ENCODE measurements at places on chromosomes 3 and 15.

DNA sequence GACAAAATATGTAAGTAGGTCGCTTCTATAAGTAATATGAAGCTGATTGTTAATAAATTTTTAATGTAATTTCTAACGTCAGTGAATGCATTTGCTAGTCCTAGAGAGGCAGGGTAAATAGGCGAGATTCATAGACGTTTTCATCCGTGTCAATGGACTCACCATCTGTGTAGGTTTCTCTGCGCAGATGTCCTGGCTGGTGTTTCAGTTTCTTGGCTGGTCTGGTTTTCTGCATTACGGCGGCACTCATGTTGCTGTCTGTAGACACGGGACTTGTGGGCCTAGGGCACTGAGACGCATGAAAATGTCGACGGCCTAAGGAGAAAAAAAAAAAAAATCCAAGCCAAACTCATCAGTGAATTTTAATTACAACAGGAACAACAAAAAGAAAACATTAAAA is 1153.3 kb downstream of the ROBO1 start:
- no peak for DNase-seq

- DNase-seq, result no peak
Observed at GRCh38 chr15:52102463-52102862, 10.1 kb downstream of the BCL2L10 start.

DNA sequence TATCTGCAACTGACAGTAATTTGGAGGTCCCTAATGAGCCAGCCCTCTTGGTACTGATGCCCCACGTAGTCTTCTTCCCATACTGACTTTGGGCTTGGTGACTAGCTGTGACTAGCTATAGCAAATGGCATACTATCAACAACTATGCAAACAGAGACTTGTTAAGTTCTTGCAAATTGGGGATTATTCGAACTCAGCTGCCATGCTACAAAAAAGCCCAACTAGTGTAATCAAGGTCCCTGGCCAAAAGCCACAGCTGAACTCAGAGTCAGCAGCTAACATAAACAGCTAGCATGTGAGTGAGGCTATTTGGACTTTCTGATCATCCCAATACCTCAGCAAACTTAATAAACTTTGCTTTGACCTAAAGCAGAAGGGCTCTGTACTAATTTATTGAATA is 121.2 kb upstream of the PLXND1 start:
- no peak for DNase-seq

- DNase-seq, result no peak
Observed at GRCh38 chr3:1513662-1514061, 420.8 kb downstream of the CNTN6 start.

DNA sequence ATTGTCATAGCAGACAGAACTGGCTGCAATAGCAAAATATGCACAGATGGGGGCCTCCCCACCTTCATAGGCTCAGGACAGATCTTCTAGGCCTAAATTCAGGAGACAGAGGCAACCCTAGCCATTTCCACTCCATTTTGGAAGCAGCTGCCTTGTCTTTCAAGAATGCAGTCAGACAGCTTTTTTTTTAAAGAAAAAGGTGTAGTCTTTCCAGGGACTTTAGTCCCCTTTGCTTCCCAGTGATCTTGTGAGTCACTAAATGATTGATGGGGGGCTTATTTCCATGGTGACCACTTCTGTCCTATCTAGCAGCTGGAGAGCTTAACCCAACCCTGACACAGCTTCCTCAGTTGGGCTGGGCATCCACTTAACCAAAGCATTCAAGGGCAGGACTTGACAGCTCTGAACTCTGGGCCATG is 165.9 kb downstream of the TPRG1 start:
- no peak for DNase-seq

- DNase-seq, result no peak
Observed at GRCh38 chr3:187903697-187904096, 158.4 kb upstream of the BCL6 start.

GRCh38 chr3:135907422-135908165 is 57.9 kb upstream of the PPP2R3A start:
- DNase-seq, result no peak

DNA sequence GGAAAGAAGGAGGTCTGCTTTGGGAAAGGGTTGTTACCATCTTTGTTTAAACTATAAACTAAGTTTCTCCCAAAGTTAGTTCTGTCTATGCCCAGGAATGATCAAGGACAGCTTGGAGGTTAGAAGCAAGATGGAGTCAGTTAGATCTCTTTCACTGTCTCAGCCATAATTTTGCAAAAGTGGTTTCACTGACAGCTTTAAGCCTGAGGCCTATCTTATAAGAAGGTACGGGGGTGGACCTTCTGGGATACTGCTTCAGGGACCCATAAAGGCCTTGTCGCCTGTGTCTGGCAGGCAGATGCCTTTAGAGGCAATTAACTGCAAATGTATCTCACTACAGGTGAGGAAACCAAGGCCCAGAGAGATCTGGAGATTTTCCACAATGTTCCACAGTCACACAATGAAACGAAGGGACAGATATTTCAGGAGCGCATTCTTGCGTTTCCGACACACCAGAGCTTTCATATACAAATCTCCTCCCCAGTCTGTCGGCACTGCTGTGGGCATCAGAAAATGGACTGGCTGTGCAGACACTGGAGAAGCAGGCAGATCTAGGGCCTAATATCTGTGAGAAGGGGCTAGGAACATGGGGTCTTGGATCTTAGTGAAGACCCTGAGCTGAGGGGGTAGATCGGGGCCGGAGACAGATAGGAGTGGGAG is 169.5 kb upstream of the SMAD3 start:
- no peak for DNase-seq

- DNase-seq, result peak; percentile 71
Observed at GRCh38 chr15:85485956-85486567, 105.7 kb downstream of the AKAP13 start.

GRCh38 chr3:119700269-119700919 is 2.4 kb upstream of the CFAP91 start:
- no peak for DNase-seq

DNA sequence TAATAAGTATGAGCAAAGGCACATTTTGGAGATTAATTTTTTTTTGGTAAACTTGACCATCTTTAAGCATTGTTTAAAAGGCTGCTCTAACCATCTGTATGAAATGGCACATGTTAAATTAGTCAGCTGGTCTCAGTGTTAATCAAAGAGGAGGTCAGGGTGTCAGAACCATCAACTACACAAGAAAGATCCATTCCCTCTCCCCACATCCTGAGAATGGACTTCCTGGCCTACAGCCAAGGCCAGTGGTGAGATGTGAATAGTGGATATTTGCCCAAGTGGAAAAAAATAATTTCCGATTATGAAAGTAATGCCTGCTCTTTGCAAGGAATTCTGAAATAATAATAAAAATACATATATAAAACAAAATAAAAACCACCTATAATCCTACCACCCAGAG is 641.7 kb downstream of the NR2F2 start:
- DNase-seq, result no peak

- no peak for DNase-seq
Observed at GRCh38 chr3:36957862-36958686, 13.2 kb upstream of the TRANK1 start.

- no peak for DNase-seq
Observed at GRCh38 chr15:100588638-100589242, 13.2 kb downstream of the LINS1 start.

DNA sequence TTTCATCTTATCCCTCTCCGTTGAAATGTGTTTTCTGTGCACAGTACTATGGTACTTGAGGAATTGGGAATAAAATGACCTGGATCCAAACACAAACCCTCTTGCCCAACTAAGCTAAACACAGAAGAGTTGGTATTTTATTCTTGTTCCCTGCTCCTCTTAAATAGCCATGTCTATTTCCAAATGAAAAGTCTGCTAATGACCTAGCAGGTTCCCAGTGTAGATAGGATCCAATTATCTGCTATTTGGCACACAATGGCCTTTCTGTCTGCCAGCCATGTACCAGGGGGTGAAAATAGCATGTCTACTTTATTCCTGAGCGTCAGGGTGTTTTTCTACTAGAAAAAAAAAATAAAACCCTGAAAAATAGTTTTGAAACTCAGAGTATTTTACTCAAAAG is 657.0 kb upstream of the NAALADL2 start:
- DNase-seq, result peak; percentile 22

DNA sequence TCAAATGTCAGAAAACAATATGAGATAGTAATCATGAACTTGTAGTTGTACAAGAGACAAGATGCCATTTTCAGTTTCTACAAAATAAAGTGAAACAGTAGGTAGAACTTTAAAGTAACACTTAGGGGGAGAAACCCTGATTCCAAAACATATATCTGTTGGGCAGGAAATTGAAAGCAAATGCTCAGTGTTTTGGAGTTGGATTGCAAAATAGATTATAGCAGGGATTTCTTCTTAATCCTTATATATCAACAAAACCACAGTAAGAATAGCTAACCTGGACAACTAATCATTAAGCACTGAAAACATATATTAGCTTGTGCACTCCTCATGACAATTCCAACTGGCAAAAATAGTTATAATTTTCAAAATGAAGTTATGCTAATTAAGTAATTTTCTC is 46.9 kb downstream of the COMMD2 start:
- DNase-seq, result no peak

GRCh38 chr3:113626503-113627371 is 69.7 kb downstream of the USF3 start:
- peak; percentile 32 for DNase-seq

DNA sequence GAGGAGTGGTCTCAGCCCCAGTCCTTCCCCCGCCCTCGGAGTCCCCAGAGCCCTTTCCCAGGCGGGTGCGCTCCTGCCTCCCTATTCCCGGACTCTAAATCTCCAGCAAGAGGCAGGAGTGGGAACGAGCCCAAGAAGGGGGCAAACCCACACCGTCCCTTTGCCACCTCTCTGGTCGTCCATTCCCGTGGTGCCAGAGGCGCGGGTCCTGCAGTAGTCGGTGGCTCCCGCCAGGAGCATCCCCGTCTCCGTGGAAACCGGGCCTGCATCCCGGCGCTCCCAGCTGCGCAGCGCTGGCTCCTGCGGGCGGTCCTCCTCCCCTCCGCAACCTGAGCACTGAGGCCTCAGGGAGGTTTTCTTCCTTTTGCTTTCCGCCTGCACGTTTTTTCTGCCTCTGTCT is 44.8 kb downstream of the LHFPL4 start:
- DNase-seq, result no peak

DNA sequence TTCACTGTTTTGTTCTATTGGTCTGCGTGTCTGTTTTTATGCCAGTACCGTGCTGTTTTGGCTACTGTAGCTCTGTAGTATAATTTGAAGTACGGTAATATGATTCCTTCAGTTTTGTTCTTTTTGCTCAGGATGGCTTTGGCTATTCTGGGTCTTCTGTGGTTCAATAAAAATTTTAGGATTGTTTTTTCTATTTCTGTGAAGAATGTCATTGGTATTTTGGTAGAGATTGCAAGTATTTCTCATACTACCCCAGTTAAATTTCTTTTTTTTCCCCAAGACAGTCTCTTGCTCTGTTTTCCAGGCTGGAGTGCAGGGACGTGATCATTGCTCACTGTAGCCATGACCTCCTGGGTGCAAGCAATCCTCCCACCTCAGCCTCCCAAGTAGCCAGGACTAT is 53.4 kb downstream of the STARD9 start:
- DNase-seq, result no peak

DNA sequence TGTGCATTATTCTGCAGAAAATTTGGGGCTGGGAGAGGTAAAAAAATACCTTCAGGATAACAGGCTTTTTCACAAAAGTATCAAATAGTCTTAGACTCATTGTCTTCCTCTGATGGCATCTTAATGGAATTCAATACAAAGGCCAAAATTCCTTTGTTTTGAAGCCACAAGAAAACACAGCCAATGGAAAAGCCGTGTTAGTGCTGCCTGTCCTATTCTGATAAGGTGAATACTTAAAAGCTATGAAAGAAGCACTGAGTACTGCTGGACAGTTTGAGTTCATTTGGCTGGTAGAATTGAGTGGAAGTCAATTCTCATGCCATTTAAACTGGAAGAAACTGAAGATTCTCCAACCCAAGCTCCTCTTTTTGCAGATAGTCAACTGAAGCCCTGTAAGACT is 395.3 kb upstream of the TPRG1 start:
- no peak for DNase-seq

- no peak for DNase-seq
Observed at GRCh38 chr3:55812394-55813013, 325.4 kb upstream of the WNT5A start.

- DNase-seq, result peak; percentile 7
Observed at GRCh38 chr15:48250640-48251076, 44.6 kb downstream of the SLC12A1 start.

DNA sequence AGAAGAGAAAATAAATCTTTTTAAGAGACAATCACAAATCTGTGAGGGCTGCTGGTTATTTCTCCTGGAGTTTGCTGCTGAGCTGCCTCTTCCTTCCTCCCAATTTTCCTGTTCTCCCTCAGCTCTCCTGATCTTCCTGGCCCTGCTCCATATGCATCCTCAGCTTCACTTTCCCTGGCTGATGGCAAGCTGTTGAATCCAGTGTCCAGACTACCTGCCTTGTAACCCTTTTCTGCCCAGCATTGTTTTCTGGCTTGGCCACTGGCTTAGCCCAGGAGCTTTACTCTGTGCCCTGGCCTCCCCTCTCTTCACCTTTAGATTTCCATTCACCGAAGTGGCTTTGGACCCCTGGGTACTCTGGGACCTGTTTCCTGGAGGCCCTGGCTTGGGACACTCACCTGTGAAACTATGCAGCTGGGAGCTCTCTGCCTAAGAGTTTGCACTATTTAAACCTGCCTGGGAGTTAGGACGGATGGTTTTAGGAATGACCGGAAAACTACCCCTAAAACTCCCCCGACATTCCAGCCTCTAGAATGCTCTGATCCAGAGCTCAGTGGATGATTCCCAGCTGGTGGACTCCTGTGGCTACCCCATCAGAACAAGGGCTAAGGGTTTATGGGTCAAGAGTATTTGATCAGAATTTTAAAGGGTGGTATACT is 90.0 kb downstream of the RBPMS2 start:
- no peak for DNase-seq

GRCh38 chr3:62670351-62670750 is 204.9 kb downstream of the CADPS start:
- no peak for DNase-seq

DNA sequence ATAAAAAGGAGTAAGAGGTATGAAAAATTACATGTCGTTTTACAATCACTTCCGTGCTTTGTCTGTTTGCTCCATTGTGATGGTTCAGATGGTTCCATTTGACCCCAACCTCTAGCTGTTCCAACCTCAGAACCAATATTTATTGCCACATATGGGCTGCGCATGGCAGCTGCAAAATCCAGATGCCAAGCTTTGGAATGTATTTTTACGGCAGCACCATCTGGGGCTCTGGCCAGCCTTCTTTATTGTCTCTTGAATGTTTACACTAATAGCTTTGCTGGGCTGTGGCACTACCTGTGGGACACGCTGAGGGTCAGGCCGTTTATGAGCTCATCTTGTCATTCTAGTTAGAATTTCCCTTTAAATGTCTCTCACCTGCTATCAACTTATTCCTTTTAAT is 219.8 kb downstream of the ROBO2 start:
- DNase-seq, result no peak

GRCh38 chr3:185362850-185363661 is at the start of gene MAP3K13:
MAP3K13 (plus strand) TSS chr3:185363136; CDS start chr3:185428582, 65,446 bp downstream.
- peak; percentile 95 for DNase-seq
